ENCODE measurements at places on chromosomes 5 and 9.

DNA sequence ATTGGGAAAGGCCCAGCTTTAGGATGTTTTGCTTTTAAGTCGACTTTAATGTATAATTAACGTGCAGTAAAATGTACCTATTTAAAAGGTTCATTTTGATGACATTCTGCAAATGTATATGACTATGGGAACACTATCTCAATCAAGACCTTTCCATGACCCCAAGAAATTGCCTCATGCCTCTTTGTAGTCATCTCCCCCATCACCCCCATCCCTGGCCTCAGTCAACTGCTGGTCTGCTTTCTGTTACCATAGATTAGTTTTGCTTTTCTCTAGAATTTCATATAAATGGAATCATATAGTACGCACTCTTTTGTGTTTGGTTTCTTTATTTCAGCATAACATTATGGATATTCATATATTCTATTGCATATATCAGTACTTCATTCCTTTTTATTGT, 80.7 kb upstream of the C9orf72 start:
- DNase-seq, result no peak

DNA sequence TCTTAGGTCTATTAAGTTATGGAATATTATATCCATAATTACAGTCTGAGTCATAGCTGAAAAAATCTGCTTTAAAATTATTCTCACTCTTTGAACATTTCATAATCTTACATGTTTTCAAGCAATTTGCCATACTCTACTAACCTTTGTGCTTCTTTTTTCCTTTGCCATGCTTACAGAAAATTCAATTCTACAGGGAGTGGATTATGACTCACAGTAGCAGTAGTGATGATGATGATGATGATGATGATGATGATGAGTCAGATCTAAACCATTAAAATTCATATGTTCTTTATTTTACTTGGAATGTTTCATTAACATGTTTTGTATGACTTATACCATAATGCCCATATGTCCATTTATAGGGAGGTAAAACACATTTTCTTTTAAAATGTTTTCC, 207.1 kb downstream of the VPS13A start:
- DNase-seq, result no peak

DNA sequence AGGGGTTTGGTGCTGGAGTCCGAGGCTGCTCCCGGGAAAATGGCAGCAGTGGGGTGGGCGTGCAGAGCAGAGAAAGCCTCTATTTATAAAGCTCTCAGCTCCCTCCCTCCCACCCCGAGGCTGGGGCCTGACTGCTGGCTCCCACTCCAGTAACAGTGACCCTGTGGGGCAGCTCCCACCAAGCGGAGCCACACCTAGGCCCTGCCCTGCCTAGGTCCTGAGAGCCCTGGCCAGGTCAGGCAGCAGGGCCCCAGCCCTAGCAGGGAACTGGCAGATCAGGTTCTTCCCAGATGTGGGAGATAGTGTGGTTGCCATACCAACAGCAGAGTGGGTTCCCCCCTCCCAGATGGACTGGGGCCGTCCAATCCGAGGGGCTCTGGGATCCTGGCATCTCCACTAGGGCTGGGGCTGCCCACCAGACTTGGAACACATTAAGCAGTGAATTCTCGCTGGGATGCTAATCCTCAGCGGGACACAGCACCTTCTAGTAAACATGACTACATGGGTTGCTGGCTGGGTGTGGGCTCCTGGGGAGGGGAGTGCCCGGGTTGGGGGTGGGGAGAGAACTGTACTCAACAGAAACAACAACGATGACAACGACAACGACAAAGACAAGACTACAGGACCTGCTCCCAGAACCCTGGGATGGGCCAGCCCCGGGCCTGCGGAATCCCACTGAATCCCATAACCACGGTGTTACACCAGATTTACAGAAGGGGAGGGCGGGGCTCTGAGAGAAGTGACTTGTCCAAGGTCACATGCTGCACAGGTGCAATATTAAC, 1.5 kb downstream of the SH3GLB2 start:
- no peak for DNase-seq

DNA sequence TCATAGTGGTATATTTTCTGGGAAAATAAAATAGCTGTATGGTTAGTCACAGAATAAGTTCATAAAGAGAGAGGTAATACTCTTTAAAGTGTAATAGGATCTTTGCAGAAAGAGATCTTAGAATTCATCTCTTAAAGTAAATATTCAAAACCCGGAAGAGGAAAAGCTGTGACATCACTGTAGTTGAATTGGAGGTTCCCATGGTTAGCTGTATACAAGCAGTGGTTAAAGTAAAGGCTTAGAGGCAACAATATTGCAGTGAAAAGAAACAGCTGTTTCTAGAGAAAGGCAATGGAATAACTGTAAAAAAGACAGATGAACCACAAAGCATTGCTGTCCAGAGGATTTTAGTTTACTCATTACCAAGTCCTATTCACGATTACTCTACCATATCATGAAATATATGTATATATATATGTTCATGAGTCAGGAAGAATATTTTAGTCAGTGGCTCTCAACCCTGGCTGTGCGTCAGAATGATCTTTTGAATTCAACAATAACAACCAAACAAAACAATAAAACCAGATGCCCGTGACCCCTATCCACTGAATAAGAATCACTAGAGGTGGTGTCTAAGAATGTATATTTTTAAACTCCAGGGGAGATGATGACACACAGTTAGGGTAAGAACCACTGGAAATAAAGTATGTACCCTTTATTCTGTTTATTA, 4.7 kb downstream of the ERCC6L2 start:
- DNase-seq, result no peak

- DNase-seq, result peak; percentile 35
These were observed 202.2 kb upstream of the VLDLR start for GRCh38 chr9:2419347-2419746.

GRCh38 chr9:75983319-75984045, 93.0 kb downstream of the PCSK5 start:
- DNase-seq, result no peak

DNA sequence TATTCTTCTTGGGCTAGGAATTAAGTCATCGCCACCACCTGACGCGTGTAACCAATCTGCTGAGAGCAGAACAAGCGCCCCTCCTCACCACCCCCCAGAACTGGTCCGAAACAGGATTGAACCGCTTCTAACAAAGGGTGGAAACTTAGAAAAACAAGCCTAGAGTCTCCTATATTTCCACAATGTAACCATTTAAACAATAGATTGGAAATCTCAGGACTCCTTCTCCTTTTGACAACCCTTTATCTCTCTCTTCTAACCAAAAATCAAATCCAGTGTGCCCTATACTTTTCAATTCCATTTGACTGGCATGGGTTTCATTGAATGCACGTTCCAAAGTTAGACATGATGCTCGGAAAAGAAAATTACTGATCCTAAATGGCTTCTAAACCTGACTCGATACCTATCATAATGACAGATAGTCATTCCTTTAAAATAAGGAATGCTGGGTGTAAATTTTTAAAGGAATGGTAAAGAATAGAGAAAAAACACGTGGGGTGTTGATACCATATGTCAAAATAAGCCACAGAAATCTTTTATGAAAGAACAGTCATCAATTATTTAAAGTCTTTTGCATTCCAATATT, 1.2 kb downstream of the ARRDC3 start:
- peak; percentile 82 for DNase-seq

- no peak for DNase-seq
These were observed 27.1 kb downstream of the LCP2 start for GRCh38 chr5:170270293-170271069.

DNA sequence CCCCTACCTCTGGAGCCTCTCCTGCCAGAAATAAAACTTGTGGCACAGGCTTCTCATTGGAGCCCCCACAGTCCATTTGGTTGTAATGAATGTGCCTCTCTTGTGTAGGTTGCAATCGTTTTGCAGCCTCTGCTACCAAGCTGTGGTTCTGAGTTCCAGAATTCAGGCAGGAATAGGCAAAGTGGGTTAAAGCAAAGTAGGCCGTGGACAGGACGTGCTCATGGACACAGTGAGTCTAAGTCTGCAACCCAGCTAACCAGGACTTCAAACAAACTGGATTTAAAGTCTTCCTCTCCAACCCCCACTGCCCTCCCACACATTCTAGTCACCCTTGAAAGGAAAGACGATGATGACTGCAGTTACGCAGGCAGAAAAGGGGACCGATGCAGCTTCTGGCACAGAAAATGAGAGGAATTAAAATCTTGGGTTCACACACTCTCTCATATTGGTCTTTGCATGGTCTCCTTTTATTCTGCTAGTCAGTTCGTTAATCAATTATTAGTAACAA, 260.0 kb downstream of the PIK3R1 start:
- no peak for DNase-seq

GRCh38 chr5:179209359-179210150, 135.7 kb downstream of the ADAMTS2 start:
- DNase-seq, result no peak

DNA sequence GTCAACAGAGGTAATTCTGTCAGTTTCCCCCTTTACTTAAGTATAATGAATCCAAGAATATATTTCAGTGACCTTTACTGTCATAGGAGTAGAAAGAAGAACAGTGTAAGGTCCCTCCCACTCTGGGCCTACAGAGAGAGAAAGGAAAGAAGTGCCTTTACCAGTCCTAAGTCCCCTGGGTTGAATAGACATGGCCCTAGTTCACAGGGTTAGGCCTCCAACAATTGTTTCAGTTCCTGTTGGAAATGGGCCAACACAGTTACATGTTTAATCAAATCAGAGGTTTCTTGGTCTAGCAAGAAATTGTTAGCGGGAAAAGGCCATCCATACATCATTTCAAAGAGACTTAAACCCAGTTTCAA, 605.6 kb downstream of the MTRR start:
- DNase-seq, result no peak

DNA sequence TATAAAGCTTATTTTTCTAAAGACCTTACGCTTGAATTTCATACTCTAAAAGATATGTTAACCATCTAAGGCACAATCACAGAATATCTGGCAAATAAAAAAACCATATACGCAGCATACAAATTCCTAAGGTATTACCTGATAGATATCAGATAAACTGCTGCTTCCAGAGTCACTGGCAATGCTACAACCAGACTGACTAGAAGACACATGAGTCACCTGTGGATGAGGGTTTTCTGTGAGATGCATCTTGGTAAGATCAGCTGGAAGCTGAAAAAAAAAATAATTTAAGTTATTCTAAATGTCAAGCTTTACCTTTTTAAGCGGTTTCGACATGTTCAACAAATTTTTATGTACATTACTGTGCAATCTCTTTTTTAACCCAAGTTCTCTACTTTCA, 113.8 kb downstream of the RAPGEF6 start:
- no peak for DNase-seq

DNA sequence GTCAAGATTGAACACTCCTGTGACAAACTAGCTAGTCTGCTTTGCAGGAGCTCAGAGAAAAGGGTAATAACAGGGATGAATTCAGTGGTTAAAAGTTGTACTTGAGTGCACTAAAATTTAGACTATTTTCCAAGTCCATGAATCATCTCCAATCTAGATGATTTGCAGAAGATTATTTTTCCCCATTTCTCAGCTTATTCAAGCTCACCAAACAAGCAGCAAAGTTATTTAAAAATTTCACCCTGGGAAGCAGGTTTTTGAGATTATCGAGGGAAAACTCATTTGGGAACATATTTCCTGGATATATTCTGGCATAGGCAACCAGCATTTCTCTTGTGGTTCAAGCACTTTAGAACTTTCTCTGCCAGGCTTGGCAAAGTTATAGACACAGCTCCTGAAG, 311.4 kb downstream of the TLE1 start:
- no peak for DNase-seq

DNA sequence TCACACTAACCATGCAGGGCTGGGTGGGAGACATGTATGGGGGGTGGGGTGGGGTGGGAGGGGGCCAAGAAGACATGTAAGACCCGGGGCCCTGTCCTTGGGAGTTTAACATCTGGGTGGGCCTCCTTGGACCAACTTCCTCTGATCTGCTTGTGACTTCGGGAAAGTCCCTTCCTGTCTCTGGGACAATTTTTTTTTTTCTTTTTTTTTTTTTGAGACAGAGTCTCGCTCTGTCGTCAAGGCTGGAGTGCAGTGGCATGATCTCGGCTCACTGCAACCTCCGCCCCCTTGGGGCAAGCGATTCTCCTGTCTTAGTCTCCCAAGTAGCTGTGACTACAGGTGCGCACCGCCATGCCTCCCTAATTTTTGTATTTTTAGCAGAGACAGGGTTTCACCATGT, 23.8 kb upstream of the IER5L start:
- DNase-seq, result no peak

DNA sequence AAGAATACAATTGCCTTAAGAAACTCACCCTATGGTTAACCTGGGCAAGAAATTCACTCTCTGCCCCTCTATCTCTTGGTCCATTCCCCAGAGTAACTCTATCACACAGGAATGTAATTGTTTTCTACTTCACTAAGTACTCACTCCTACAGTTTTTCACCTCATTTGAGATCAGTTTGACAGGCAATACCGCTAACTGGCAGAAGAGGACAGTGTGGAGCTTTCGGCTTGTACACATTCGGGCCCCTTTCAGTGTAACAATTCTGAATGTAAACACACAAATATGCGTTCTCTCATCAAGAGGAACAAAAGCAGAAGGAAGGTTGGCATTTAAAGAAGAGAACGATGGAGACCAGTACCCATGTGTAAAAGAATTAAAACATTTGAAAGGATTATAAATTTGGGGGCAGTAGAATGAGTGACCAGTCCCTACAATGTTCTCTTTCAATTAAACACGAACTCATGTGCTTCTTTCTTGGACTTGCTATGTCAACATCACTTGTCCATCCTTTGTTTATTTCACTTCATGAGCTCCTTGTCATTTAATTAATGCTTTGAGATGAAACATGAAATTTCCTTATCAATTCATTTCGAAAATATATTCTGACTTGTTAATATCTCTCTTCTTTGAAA, 188.5 kb upstream of the GRAMD2B start:
- DNase-seq, result no peak

DNA sequence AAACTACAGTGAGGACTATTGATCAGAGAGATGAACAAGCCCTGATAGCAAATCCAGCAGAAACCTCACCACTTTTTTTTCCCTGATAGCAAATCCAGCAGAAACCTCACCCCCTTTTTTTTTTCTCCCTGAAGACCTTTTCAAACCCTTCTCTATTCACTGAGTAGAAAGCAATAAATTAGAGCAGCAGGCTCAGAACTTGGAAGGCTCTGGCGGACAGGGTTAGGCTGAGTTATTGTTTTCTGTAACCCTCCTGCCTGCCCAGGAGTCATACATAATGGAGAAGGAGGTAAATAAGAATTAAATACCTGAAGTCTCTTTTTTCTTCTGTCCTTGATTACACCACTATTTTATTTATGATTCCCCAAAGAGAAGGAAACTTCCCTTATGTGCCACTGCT, 136.3 kb upstream of the SNX2 start:
- no peak for DNase-seq

DNA sequence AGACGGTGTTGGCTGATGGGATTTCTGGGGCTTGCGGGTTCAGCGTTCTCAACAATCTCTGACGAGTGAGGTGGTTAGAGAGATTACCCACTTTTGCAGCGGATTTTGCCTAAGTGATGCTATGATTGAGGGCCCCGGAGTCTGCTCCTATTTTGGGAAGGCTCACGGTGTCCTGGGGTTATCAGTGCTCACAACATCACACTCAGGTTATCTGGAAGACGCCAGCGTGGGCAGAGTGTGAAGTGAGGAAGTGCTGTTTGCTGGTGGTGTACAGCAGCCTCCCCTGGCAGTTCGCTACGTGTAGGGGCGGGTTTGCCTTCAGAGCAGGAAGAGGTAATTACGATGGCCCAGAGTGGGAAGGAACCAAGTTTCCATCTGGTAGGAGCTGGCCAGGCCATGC, 341.2 kb upstream of the IRX2 start:
- DNase-seq, result no peak

GRCh38 chr5:115815693-115816225, 700 bp downstream of the CDO1 start:
- no peak for DNase-seq

All from NCI-H774 (cell line).